AG04449 (cell line): ENCODE measurements at places on chromosomes 3 and 15.

- DNase-seq: peak; percentile 87
Measured at GRCh38 chr3:42036483-42036823, 54.7 kb upstream of the TRAK1 start.

- no peak for DNase-seq
Measured at GRCh38 chr3:33658991-33659848, 58.8 kb downstream of the CLASP2 start.

GRCh38 chr3:65262548-65262947 is 574.7 kb upstream of the ADAMTS9 start:
- no peak for DNase-seq

GRCh38 chr3:90032980-90033641 is 925.7 kb downstream of the EPHA3 start:
- DNase-seq: no peak

- no peak for DNase-seq
Measured at GRCh38 chr3:9500108-9501050, 53.2 kb downstream of the LHFPL4 start.

DNA sequence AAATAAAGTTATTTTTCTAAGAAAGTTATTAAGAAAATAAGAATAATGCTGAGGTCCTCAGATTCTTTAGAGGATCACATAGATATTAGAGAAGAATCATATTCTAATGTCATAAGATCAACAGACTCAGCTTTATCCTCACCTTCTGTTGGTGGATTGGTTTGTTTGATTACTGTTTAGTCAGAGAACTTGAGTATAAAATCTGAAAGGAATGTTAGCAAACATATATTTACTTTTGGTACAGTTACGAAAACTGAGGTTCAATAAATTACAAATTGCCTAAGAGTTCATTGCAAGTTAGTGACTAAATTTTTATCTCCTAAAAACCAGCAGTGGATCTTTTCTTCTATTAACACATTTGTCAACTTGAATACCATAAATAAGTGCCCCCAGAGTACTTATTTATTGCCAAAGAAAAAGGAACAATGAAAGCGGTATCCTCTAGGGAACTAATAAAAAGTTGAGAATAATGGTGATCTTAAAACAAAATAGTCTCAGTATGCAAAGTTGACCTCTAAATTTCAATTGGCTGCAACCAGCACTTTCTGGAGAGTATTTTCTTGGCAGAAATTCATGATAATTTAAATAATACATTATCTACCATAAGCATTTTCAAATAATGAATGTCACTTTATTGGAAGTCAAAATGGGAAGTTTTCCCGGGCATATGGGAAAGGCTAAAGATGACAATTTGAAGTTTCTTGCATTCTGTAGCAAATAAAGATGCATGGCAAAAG is 296.8 kb downstream of the OTOL1 start:
- DNase-seq: no peak

GRCh38 chr3:39349080-39349479 is 19.6 kb downstream of the CCR8 start:
- no peak for DNase-seq

DNA sequence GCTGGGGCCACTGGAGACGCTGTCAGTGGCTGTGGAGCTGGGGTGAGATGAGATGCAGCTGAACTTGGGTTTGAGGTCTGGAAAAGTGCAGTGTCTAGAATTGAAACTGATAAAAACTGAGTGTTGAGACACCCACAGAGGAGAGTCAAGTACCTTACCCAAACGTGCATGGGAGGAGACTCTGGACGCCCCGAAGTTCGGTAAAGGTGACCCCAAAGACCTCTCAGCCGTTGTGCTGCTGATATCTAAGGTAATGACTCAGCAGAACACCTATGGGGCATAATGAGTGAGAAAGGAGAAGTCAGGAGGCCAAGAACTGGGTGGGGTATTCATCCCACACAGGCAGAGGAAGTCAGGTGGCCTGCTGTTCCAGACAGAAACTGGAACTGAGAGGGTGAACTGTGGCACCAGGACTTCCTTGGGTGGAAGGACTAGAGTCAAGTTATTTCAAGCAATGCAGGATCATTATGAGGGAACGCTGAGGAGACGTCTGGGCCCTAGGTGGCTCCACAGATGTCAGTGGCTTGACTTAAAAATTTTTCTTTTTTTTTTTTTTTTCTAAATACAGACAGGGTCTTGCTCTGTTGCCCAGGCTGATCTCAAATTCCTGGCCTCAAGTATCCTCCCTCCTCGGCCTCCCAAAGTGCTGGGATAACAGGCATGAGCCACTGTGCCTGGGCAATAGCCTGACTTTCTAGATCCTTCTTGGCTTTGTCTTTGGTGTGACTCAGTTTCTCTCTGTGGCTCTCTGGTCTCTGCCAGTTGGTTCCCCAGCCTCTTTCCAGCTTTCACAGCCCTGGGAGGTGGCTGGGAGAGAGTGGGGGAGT is 67.6 kb upstream of the GCNT3 start:
- DNase-seq: no peak

- DNase-seq: no peak
Measured at GRCh38 chr3:134078169-134078831, 48.6 kb upstream of the SLCO2A1 start.

DNA sequence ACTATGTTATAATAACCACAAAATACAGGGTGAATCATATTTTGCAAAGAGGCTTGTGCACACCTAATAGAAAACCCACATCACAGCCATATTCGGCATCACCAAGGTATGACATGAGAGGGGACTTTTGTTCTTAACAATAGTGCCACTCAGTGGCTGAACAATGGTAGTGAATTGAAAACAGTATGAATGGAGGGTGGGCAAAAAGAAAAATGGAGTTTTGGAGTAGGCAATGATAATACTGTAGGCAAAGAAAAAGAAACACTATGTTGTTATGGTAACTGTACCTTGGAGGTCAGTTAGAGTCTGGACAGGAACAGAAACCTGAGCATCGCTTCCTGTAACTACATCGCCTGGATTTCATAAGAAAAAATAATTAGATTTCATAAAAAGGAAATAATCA is 348.6 kb downstream of the PLCL2 start:
- no peak for DNase-seq

DNA sequence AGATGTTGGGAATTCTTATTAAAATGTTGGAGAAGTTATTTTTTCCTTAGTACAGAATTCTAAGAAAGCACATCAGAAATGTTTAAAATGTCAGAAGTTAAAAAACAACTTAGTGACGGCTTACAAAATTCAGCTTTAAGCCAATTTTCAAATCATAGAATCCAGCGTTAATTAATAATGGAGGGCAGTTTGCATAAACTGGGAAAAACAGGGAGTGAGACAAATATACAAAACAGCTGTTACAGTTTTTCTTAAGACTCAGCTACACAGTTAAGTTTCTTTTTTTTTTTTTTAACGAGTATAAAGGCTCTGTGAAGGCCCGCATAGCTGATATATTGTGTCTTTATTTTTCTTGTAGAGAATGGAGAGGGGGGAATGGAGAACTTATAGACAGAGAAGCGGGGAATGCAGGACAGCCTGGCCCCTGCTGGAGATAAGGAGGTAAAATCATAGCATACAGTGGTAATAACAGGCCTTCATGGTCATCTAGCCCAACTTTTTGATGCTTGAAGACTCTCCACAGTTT is 164.4 kb downstream of the BBX start:
- DNase-seq: no peak

DNA sequence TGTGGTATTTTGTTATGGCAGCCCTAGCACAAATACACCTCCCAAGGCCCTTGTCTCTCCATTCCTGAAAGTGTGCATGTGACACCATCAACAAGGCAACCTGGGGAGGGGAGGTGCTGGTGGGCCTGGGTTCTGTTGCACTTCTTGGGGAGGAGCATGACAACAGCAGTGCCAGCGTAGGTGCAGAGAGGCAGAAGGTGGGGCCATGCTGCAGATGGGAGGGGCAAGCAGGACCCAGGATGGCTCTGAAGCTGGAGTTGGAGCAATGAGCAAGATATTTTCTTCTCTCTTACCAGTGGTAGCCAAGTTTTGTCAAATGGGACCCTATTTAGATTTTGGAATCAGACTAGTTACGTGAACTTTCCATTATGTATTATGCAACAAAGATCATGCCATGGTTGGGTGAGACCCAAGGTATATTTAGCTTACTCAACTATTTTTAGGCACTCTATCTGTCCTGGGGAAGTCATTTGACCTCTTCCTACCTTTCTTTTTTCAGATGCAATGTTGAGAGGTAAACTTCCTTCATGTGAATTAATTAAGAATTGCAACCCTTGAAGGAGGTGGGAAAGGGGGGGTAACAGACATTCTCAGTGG is 3.4 kb downstream of the FYCO1 start:
- DNase-seq: no peak

DNA sequence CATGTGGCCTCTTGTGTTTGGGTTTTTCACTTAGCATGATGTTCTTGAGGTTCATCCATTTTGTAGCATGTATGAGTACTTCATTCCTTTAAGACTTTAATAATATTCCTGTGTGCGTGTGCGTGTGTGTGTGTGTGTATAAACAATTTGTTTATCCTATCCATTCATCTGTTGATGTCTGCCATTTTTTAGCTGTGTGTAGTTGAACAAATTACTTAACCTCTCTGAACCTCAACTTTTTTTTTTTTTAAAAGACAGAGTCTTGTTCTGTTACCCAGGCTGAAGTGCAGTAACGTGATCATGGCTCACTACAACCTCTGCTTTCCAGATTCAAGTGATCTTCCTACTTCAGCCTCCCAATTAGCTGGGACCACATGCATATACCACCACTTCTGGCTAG is 47.3 kb downstream of the EBLN2 start:
- no peak for DNase-seq

DNA sequence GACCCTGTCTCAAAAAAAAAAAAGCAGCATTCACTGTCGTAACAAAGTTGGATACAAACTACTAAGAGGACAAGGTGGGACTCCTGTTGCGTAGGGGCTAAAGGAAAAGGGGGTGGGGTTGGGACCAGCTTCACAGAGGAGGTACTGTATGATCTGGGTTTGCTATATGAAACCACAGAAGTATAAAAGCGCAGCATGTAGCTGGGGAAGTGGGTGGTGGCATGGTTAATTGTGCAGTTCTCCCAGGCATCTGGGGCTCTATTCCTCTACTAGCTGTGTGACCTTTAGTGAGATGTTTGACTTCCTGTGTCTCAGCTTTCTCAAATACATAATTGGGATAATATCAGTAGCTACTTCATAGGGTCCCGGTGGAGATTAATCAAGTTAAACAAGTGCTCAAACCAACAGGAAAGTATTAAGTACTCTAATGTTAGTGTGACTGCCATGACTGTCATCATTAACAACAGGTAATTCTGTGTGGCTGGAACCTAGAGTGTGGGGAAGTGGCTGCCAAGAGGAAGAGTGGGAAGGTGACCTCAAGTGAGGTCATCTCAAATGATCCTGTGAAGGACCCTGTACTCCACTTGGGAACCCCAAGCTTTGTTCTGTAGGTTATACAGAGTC is 11.5 kb downstream of the PARP16 start:
- no peak for DNase-seq

GRCh38 chr3:115517457-115518050 is 105.8 kb upstream of the GAP43 start:
- no peak for DNase-seq

GRCh38 chr3:48739617-48739954 is 22.6 kb upstream of the IP6K2 start:
- DNase-seq: no peak

- DNase-seq: no peak
Measured at GRCh38 chr3:124510290-124510689, 220.0 kb upstream of the UMPS start.

GRCh38 chr3:94248042-94248441 is 185.2 kb downstream of the NSUN3 start:
- DNase-seq: no peak

DNA sequence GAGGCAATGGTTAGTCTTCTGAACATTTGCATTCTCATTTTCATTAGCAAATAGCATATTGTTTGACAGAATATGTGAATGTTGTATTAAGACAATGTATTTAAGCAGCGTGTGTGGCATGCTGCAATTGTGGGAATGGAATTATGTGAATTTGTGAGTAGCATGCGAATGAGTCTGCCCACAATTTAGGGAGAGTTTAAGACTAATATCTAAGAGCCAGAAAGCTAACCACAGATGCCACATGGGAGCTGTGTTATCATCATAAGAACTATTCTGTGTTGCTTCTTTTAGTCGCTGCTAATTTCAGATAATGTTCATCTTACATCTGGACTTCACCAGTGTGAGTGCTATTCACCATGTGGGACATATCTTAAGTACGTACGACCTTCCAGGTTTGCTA is 494.5 kb downstream of the RBMS3 start:
- DNase-seq: peak; percentile 79

- DNase-seq: no peak
Measured at GRCh38 chr3:39379778-39380155, 3.4 kb upstream of the SLC25A38 start.

DNA sequence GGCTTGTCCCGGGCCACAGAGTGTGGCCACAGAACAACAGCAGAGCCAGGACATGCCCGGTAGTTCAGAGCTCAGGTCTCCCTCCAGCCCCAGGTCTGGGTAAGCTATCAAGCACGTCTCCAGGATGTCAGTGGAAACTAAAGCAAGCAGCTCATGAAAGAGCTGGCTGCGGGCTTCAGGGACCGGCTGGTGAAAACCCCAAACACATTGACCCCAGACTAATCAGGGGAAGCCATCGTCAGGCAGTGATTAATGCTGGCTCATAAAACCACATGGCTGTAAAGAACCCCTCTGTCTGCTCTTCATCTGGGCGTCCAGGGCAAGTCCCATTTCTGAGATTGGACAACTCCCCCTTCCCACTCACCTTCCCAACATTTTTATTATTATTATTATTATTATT is 37.8 kb downstream of the LMCD1 start:
- DNase-seq: no peak

DNA sequence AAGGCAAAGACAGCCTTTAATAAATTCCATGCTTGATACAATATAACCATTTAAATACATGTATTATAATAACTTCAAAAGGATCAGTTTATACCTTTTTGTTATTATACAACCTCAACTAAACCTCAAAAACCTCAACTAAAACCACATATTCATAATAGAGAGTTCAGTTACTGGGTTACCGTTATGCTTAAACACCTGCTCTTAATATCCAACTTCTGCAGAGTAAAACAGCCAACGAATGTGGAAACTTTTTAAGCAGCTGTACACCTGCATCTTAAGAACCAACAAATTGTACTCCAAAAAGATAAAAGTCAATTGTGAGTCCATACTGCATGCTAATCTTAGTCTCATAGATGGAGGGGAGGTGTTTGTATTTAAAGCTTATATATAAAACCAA is 53.5 kb downstream of the TFDP2 start:
- DNase-seq: no peak

DNA sequence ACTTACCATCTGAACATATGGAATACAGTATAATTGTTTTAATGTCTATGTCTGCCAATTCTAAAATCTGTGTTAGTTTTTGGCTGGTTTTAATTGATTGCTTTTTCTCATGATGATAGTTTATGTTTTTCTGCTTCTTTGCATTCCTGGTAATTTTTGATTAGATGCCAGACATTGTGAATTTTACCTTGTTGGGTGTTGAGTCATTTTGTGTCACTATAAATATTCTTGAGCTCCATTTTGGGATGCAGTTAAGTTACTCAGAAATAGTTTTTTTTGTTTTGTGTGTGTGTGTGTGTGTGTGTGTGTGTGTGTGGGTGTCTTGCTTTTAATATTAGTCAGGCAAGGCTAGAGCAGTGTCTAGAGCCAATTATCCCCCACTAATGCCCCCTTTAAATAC is 818.8 kb upstream of the NR2F2 start:
- no peak for DNase-seq
